Hematopoietic multipotent progenitor cell (in vitro differentiated cells): ENCODE measurements at places on chromosomes 7 and 10.

GRCh38 chr10:55311848-55312635 is 511.0 kb upstream of the PCDH15 start:
- no peak for DNase-seq

DNA sequence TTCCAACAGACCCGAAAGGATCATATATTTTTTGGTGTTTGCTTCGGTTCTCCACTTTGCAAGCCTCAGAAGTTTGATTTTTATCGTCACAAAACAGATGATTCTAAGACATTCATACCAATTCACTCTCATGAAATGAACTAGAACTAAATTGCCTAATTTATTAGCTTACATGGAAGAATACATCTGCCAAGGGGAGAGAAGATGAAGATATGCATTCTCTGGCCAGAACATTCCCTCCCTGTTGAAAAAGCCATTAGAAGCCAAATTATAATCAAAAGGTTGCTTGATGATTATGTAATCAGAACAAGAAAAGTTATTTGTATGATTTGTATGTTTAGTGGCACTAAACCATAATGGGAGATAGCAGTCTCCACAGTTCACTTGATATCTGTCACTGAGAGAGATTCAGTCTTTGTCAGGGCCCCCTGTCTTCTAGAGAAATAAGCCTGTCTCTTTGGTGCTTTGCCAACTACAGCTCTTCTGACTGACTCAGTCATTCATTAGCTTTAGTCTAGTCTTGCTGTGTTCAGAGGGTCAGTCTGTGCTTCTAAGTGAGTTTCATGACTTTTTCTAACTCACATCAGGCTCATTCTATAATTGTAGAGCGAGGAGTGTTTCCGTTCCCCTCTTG is 95.3 kb upstream of the GNAI1 start:
- no peak for DNase-seq

GRCh38 chr10:114521255-114521654 is 117.0 kb upstream of the AFAP1L2 start:
- DNase-seq, result no peak

GRCh38 chr10:36187380-36188079 is 545.4 kb upstream of the FZD8 start:
- DNase-seq, result no peak

DNA sequence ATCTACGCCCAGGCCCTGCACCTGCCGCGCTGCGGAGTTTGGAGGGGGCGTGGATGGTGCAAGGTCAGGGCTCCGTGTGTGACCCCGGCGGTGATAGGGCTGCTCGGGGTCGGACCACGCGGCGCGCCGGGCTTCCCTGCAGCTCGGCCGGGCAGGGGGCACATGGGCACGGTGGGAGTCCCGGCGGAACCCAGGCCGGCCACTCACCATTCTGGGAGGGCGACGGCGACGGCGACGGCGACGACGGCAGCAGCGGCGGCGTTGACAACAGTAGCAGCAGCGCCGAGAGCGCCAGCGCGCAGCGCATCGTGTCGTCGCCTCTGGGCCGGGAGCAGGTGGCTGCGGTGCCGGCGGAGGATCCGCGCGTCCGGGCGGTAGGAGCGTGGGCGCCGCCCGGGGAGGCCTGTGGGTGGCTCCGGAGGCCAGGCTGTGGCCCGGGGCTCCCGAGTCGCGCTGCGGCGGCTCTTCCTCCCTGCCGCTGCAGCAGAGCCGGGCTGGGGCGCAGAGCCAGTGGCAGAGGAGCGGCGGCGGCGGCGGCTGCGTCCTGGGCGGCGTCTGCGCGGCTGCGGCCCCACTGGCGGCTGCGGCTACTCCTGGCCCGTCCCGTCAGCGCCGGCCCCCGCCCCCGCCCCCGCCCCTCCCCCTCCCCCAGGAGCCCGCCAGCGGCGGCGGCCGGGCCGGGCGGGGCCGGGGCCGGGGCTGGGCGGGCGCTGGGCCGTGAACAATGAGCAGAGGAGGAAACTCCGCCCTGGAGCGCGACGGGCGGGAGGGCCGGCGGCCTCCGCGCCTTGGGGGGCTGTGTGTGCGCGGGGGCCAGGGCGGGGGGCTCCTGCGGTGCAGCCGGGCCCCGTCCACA is at the start of gene PODXL:
Gene PODXL (minus strand): TSS at position 576 of the 856 bp plus-strand sequence. CDS start 269 bp downstream, at position 307.
- DNase-seq, result peak; percentile 74
